HTR-8/SVneo (cell line): ENCODE measurements at places on chromosomes 4 and X.
A peak's percentile ranks its signal among the peaks of the same experiment; 100 is the strongest.

DNA sequence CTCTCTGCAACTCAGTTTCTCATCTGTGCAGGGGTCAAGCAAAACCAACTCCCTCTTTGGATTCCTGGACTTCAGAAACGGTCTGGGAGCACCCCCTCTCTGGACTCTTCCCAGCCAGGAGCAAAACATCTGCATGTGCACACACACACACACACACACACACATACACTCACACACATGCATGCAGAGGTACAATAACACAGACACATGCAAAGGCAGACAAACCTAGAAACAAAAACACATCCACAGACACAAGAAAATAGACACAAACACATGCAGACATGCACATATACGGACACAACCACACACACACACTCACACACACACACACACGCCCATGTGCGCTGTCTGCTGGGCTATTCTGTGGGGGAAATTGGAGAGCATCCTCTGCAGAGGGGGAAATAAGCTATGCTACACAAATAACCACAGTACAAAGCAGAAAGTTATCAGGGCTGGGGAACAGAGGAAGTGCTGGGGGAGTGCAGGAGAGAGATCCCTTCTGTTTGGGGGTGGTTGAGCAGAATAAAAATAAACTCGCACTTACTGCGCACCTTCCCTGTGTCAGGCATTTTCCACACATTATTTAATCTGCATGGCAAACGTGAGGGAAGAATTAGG, 19.9 kb downstream of the IQSEC2 start:
- no peak for DNase-seq

- no peak for DNase-seq
These were observed 4.5 kb upstream of the PLCXD1 start for GRCh38 chrX:276581-277201.

DNA sequence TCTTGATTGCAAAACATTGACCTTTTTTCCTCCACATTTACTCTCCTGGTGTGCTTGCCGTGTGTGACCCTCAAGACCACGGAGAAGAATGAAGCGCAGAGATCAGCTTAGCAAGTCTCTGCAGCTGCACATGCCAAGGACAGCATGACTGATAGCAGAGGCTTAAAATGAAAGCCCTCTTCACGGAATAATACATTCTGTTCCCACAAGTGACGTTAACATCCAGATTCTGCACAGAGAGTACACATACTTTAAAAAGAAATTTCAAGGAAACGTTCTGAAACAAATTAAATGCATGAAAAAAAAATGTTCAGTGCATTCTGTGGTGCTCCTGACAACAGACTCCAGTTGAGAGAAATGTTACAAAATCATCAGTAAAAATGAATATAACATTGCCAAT, 60.9 kb downstream of the SLC7A11 start:
- DNase-seq = no peak

DNA sequence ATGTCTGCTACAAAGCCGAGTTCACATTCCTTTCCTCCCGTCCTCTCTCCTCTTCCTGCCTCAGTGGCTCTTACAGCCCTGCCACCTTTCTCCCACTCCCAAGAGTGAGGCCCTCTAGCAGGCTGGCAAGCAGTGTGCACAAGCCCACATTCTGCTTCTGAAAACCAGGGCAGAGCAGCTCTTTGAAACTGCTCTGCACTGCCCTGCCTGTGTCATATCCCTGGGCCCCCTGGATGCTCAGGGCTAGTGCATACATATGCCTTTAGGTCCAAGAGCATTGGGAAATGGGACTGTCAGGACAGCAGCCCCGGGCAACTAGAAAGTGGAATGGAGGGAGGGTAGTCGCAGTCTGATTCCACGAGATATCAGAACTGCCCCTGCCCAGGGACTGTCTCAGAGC, 42.4 kb downstream of the CNGA2 start:
- no peak for DNase-seq

GRCh38 chr4:13267091-13267490, 217.0 kb downstream of the RAB28 start:
- no peak for DNase-seq

DNA sequence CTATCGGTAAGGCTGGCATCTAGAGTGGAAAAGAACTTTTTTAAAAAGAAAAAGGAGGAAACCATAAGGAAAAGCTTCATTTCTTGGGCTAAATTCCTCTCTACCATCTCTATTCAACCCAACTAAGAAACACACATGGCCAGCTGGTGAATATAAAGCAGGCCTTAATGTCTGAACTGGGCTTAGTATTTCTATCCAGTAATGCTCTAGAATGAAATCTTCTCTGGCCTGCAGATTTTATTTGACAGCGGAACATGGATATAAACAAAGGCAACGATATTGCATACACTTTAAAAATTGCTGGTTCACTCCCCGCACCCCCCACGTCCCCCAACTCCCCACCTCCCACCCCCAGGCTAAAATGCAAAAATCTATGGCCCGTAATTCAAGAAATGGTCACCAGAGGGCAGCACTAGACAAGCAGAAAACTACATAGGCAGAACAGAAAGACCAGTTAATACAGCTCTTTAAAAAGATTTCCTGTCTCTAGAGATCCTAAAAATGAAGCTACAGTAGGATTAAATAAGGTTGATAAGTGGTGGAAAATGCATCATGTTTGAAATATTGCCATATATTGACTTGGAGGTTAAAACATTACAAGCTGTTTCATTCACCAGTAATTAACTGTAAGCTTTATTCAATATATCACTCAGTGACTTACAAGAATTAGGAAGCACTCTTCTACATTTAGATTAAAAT, 155.2 kb upstream of the GALNT7 start:
- peak; percentile 48 for DNase-seq

- no peak for DNase-seq
These were observed 184.3 kb downstream of the NAA11 start for GRCh38 chr4:79141530-79141929.

- no peak for DNase-seq
These were observed 38.5 kb upstream of the KLF3 start for GRCh38 chr4:38625508-38625907.

DNA sequence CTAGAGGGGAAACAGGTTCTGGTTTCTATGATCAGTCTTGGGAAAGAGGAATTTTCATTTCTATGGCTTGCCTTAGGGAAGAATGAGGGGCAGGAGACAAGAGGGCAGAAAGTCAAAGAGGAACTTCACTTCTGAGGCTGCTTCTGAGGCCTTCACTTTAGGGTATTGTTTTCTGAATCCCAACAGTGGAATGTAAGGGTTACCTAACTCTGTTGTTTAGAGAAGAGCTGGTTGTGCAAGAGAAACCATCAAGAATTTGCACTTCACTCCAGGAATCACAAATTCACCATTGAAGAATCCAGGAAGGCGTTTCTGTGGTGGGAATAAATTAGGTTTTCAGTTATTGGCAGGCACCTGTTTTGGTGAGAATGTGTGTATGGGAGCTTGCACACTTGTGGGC, 126.7 kb upstream of the AMOT start:
- no peak for DNase-seq

DNA sequence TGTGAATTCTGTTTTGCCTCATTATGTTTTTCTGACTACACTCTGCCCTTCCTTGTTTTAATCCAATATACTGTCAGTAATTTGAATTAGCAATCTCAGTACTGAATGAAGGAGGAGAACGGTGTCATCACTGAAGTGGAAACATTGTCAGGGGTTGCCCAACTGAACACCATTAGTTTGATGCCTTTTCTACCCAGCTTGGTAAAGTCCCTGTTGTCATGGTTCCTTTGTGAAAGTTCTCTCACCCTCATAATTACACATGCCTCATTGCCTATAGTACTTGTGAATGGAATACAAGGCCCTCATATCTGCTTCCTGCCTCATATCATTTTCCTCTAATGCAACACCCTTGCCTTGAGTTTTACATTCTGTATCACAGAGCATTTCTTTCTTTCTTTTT, 76.9 kb downstream of the RRAGB start:
- DNase-seq = no peak

GRCh38 chrX:125004799-125005198, 314.9 kb upstream of the TEX13C start:
- DNase-seq = no peak

- DNase-seq = no peak
These were observed 114.9 kb upstream of the GPRIN3 start for GRCh38 chr4:89422441-89422990.

- DNase-seq = no peak
These were observed 73.6 kb downstream of the DCK start for GRCh38 chr4:71066737-71067716.

GRCh38 chr4:114226968-114227760, 247.7 kb upstream of the ARSJ start:
- DNase-seq = no peak

GRCh38 chr4:127145006-127145540, 487.7 kb upstream of the INTU start:
- DNase-seq = no peak

- DNase-seq = no peak
These were observed 3.4 kb downstream of the HTT-AS start for GRCh38 chr4:3070709-3071500.

GRCh38 chr4:3366893-3367775, 74.3 kb downstream of the RGS12 start:
- no peak for DNase-seq

GRCh38 chr4:5968246-5968645, 50.0 kb downstream of the C4orf50 start:
- DNase-seq = no peak
